ENCODE measurements at places on chromosomes 3 and 15.
A peak's percentile ranks its signal among the peaks of the same experiment; 100 is the strongest.

DNA sequence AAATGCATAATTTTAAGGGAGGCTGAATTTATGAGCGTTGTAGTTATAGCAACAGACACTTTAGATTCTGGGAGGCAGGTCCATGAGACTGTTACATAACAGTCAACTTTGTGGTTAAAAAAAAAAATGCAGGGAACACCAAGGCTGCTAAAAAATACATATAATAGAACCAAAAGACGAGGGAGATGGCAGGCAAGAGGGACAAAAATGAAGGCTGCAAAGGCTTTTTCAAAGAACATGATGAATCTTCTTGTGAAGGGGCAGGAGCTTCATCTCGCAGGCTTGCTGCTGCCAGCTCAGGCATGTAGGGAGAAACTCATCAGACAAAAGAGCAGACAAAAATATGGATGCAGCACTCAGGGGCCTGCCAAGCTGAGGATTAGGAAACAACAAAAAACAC lies 243.9 kb downstream of the SHQ1 start:
- DNase-seq: no peak

DNA sequence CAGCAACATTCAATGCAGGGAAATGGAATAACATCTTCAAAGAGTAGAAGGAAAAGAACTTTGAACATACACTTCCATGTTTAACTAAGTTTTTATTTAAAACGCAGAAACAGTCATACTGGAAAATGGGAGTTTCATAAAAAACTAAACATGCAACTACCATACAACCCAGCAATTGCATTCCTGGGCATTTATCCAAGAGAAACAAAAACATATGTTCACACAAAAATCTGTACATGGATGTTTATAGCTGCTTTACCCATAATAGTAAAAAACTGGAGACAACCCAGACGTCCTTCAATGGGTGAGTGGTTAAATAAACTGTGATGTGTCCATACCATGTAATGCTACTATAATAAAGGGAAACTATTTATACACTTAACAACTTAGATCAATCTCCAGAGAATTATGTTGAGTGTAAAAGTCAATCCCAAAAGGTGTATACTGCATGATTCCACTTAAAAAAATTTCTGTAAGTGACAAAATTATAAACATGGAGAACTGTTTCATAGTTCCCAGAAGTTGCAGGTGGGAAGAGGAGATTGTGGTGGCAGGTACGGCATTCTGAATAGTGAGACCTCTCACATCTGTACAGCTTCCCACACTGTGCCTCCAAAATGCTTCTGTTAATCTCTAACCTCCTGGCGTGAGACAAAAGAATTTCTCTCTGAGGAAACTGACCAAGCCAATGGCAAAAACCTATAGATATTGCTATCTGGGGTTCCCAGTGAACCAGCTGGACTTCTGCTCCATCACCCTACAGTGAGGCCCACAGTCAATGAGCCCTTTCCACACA lies 23.1 kb downstream of the ISG20 start:
- no peak for DNase-seq

DNA sequence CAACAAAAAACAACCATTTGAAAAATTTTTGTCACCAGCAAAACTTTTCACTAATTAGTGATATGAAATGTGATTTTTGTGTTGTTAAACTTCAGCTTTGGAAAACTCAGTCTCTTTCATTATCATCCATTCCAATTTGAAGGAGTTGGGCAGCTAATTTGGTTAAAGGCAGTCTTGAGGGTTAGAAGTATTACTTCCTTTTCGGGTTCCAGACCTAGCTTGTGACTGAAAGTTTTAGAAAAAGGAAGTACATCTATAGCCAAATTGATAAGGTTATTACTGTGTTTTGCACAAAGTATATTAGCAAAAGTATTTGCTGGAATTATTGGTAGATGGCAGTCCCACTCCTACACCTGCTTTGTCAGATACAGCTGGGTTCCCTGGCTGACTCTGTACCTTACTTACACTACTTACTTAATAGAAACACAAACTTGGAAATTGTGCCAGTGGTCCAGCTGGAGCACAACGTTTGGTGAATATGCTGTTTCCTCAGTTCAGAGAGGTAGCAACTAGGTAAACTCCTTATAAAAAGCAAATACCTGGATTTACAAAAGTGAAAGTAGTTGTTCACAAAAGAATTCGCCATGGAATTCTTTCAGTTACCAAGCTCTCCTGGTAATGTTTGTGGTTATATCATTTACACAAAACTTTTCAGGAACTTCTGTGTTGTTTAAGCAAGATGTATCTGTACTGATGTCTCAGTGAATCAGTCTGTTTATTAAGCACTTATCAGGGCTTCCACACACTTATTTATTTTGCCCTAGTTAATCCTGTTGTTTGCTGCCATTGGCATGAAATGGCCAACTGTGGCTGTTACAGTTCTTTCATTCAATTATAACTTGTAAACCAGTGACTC lies 31.6 kb downstream of the TIPARP start:
- DNase-seq: peak; percentile 67

GRCh38 chr3:137041251-137041650 lies 83.5 kb downstream of the IL20RB start:
- DNase-seq: no peak

DNA sequence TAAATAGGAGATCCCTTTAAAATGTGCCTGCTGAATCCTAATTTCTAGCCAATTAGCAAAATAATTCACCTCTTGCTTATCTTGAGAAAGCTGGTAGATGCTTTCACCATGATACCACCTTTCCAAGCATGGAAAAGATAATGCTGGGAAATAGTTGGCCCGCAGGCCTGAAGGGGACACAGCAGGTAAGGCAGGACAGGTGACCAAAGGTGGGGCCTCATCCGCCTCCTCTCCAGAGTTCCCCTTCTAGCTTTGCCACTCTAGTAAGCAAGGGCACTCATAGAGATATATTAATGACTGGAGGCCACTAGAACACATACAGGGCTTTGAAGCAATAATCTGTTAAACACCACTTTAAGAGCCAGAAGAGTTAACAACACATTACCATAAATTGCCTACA lies 45.5 kb downstream of the SATB1 start:
- no peak for DNase-seq

DNA sequence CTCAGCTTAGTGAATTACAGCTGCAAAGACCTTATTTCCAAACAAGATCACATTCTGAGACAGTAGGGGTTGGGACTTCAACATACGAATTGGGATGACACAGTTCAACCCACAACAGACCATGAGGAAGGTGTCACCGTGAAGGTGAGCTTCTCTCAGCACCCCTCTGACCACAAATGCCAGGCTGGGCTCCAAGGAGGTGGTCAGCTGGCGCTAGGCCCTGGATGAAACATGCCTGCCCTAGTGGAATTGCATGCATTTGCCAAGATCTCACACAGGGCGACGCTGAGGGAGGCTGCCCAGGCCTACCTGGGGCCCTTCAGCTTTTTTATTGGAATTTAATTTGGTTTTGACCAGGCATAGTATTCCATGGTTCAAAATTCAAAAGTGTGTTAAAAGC lies 1.8 kb downstream of the CFAP100 start:
- no peak for DNase-seq

GRCh38 chr3:65538101-65538500 lies 500.6 kb downstream of the MAGI1 start:
- DNase-seq: no peak

DNA sequence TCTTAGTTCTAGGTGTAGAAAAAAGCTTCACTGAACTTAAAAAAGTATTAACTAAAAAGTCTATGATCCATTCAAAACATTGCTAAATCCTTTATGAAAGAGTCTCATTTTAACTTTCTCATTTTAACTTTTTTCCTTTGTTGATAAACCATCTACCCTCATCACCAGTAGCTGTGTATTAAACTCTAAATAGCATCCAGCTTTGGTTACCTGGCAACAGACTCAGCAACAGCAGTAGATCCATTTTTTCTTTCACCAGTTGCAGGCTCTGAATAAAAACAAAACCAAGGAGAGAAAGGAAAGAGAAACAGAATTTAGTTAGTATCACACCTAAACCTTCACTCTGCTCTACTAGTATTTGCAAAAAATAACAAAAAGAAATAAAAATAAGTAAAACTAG lies 51.6 kb downstream of the TP53BP1 start:
- peak; percentile 37 for DNase-seq

- no peak for DNase-seq
These were observed 242.8 kb downstream of the DTWD1 start for GRCh38 chr15:49863431-49864224.

DNA sequence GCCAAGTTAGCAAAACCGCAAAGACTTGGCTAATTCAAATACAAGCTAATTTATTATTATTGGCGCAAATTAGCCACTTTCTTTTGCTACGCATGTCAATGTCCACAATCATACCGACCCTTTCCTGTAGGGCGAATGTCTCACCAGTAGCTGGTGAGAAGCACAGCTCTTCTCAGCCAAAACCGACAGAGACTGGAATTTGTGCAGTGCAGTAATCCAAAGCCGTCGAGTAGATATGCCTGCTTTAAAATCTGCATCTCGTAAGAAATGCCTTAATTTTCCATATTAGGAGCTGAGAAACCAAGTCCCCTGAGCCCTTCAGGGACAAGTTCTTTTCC lies 614 bp upstream of the MINDY2 start:
- peak; percentile 70 for DNase-seq

DNA sequence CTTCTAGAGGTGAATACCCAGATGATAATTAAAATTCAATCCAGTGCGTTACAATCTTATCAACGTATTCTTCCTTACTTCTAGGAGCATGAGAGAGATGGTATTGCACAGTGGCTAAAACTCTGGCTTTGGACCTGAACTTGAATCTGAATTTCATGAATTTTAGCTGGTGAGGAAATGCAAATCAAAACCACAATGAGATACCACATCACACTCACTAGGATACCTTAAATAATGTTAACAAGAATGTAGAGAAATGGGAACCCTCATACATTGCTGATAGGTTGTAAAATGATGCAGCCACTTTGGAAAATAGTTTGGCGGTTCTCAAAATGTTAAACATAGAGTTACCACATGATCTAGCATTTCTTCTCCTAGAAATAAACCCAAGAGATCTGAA lies 47.1 kb upstream of the TSC22D2 start:
- no peak for DNase-seq

GRCh38 chr15:56351353-56351752 lies 13.9 kb upstream of the TEX9 start:
- no peak for DNase-seq

- DNase-seq: peak; percentile 96
These were observed at the start of gene GCSAM for GRCh38 chr3:112132975-112133448. Gene GCSAM, minus strand, starts transcription at chr3:112133248. Its CDS starts 128 bp downstream, at chr3:112133120.

- DNase-seq: no peak
These were observed 590 bp downstream of the POLG start for GRCh38 chr15:89333959-89334509.

DNA sequence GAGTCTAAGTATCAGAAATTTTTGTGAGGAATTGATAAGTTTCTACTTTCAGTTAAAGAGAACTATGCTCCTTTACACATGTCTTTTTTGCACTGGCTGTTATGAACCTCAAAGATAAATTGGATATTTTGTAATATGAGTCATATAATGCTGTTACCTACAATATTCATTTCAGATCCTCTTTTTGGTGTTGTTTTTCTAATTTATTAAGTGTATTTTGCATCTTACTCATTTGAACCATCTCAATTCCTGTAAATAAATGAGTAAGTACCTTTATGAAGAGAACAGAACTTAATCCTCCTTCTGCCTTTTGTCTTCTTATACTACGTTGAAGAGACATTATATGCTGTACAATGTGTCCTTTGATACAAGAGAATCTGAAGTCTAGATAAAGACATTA lies 74.4 kb downstream of the ZIC1 start:
- DNase-seq: no peak

GRCh38 chr3:171850320-171850959 lies 7.3 kb downstream of the TMEM212 start:
- no peak for DNase-seq

GRCh38 chr3:168989396-168989795 lies 674.1 kb downstream of the MECOM start:
- no peak for DNase-seq

DNA sequence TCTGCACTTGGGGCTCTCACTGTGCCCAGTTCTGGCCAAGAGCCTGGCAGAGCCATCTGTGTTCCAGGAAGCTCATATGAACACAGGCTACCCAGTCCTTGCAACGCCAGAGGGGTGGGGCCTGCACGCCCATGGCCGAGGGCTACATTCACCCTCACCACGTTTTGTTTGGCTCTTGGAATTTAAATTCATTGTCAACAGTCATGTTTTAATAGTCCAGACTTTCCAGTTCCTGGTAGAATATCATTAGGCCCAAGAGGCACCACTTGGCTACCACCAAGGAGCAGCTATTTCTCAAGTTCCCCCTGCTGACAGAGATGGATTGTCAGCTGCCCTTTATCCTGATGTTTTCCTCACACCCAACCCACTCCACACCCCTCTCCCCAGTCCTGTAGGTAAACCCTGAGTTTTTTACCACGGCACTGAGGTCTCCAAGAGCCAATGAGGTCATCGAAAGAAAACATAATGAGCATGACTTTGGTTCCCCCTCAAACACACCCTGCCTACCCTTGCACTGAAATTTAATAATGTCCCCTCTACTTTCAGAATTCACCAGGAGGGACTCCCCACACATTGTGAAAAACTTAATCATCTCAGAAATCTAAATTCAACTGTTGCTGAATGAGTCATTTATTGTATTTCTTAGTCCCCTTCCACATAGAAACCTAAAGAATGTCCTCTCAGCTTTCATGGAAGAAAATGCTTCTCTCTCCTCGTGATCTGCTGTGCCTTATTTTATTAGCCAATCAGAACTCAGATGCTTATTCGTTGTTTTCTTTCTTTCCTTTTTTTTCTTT lies 125.1 kb downstream of the SHQ1 start:
- DNase-seq: no peak

- no peak for DNase-seq
These were observed 723.9 kb upstream of the ALCAM start for GRCh38 chr3:104642827-104643226.

- no peak for DNase-seq
These were observed 114.0 kb downstream of the PEAK1 start for GRCh38 chr15:77305953-77306352.

- DNase-seq: no peak
These were observed 174.5 kb upstream of the TMC3 start for GRCh38 chr15:81548365-81549130.

DNA sequence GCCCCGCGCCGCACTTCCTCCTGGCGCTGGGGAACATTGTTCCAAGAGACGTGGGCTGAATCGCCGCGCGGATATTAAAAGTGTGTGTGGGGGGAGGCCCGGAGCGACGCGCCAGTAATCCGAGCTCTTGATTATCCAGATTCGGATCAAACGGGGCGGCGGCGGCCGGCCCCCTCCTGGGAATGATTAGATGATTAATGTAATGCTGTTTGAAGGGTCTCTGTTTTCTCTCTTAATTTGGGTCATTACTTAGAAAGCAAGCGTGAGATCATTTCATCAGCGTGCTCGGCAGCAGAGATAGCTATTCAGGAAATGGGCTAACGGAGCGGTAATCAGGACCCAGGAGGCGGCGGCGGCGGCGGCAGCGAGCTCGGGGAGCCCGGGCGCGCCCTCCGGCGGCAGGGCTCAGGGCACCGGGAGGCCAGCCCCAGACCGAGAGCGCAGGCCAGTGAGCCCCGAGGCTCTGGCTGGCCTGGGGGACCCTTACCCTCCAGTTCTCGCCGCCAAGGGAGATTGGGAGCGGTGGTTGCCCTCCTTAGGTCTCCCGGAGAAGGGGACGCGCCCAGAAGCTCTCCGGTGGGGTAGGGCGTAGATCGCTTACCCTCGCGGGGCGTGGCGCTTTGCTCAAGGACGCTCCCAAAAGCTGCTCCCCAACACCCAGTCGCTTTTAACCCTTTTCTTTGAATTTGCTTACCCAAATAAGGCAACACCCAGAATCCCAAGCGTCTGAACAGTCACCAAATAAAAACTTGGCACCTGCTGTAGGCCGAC lies 4.5 kb downstream of the FEZF2 start:
- no peak for DNase-seq

All from AML-193 (cell line).